Activated CD4-positive, alpha-beta memory T cell treated with anti-CD3 and anti-CD28 coated beads for 36 hours (primary cell): ENCODE measurements at places on chromosomes 1 and 21. TPM values are rescaled to one million over a fixed set of nuclear protein-coding genes. Genes with fewer than 3 reads are reported as not detected.
A peak's percentile ranks its signal among the peaks of the same experiment; 100 is the strongest.

- H3K27ac ChIP-seq = no peak overlapping the region
- peaks cover 5% of the 10 kb centered on the region for H3K36me3 ChIP-seq
- H3K4me1 ChIP-seq = no peaks in the 10 kb centered on the region
- DNase-seq = no peak
Measured at GRCh38 chr1:184990204-184990603, 15.9 kb upstream of the NIBAN1 start.

- no peak for DNase-seq
- no peak overlapping the region for H3K27ac ChIP-seq
- no peaks in the 10 kb centered on the region for H3K36me3 ChIP-seq
- peaks cover 9% of the 10 kb centered on the region for H3K4me1 ChIP-seq
- H3K27me3 ChIP-seq = no peaks in the 10 kb centered on the region
- H3K4me3 ChIP-seq = no peak overlapping the region
Measured at GRCh38 chr1:92445865-92446264, 40.9 kb downstream of the GFI1 start.

GRCh38 chr1:24632832-24633175 lies 10.3 kb upstream of the SRRM1 start:
- DNase-seq = no peak
- H3K4me1 ChIP-seq = peaks cover 2% of the 10 kb centered on the region
- H3K27ac ChIP-seq = no peak overlapping the region
- peaks cover 4% of the 10 kb centered on the region for H3K27me3 ChIP-seq
- no peaks in the 10 kb centered on the region for H3K36me3 ChIP-seq

DNA sequence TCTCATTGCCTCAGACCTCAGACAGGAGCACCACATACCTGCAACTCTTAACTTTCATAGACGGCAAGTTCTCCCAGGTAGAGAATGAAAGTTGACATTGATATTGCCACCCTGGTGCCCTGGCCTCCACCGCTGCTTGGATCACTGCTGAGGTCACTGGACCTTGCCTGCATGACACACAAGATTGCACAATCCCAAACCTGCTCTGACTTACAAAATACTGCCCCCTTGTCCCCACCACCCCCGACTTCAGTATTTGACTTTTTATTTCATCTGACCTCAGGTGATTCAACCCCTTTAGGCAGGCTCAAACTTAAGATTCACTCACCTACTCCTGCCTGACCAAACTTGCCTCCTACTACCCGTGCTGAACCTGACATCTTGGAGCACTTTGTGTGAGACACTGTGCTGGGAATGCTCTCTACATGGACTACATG lies 43.1 kb upstream of the S1PR1 start:
- H3K27ac ChIP-seq = no peak overlapping the region
- no peak overlapping the region for H3K4me3 ChIP-seq
- H3K4me1 ChIP-seq = peaks cover 22% of the 10 kb centered on the region
- no peaks in the 10 kb centered on the region for H3K27me3 ChIP-seq

DNA sequence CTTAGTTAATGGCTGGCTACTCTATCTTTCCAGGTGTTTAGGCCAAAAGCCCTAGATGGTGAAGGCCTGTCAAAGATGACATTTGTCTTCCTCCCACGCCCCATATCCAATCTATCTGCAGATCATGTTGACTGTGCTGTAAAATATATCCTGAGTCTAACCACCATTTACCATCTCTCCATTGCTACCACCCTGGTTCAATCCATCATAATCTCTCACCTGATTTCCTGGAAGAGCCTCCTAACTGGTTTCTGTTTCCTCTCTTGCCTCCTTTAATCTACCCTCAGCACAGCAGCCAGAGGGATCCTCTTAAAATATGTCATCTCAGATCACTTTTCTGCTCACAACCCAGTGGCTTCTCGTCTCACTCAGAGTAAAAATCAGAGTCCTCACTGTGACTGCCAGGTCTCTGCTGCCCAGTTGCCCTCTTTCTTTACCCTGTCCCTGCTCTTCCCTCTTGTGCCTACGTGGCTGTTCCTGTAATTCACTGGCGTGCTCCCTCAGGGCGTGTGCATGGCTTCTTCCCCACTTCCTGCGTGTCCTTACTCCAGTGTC lies 17.8 kb downstream of the TMEM50A start:
- no peak for DNase-seq
- peak overlapping the region; percentile 77 for H3K27ac ChIP-seq
- H3K27me3 ChIP-seq = no peaks in the 10 kb centered on the region

GRCh38 chr1:246954126-246954525 lies 22.4 kb upstream of the AHCTF1 start:
- H3K4me3 ChIP-seq = no peak overlapping the region
- no peaks in the 10 kb centered on the region for H3K36me3 ChIP-seq
- no peaks in the 10 kb centered on the region for H3K4me1 ChIP-seq
- no peaks in the 10 kb centered on the region for H3K27me3 ChIP-seq
- no peak overlapping the region for H3K27ac ChIP-seq

GRCh38 chr1:24822887-24823286 lies 77.6 kb downstream of the CLIC4 start:
- H3K4me3 ChIP-seq = no peak overlapping the region
- no peaks in the 10 kb centered on the region for H3K36me3 ChIP-seq
- peaks cover 6% of the 10 kb centered on the region for H3K27me3 ChIP-seq
- no peak overlapping the region for H3K27ac ChIP-seq

DNA sequence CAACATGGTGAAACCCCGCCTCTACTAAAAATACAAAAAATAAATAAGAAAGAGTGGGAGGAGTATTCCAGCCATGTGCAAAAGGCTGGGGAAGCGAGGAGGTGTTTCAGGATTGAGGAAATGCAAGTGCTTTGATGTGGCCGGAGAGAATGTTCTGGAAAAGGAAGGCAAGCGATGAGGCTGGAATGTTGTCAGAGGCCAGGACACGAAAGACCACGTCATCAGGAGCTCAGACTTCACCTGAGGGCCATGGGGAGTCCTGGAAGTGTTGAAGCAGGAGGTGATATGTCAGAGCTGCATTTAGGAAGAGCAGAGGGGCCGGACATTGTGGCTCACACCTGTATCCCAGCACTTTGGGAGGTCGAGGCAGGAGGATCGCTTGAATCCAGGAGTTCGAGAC lies 10.9 kb upstream of the THEMIS2 start:
- H3K27me3 ChIP-seq = no peaks in the 10 kb centered on the region
- no peak overlapping the region for H3K27ac ChIP-seq
- no peak for DNase-seq
- H3K4me1 ChIP-seq = peaks cover 29% of the 10 kb centered on the region
- H3K4me3 ChIP-seq = no peak overlapping the region

DNA sequence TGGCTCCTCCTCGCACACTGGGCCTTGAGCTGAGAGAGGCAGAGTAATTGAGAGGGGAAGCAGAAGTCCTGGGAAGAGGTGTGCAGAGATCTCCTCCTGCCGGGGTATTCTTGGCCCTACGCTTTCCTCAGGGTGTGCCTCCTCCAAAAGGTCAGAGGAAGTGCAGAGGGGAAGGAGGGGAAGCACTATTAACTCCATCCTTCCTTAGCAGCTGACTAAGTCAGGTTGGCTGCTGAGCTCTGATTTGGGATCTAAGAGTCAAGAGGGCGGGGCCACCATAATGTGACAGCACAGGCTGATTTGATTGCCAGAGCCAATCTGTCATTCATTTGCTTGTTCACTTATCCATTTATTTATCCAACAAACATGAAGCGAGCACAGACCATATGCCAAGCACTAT lies 12.3 kb downstream of the ATP2B4 start:
- peaks cover 6% of the 10 kb centered on the region for H3K36me3 ChIP-seq
- peaks cover 65% of the 10 kb centered on the region for H3K4me1 ChIP-seq
- peak overlapping the region; percentile 9 for H3K27ac ChIP-seq
- no peak overlapping the region for H3K4me3 ChIP-seq
- no peaks in the 10 kb centered on the region for H3K27me3 ChIP-seq
- no peak for DNase-seq

DNA sequence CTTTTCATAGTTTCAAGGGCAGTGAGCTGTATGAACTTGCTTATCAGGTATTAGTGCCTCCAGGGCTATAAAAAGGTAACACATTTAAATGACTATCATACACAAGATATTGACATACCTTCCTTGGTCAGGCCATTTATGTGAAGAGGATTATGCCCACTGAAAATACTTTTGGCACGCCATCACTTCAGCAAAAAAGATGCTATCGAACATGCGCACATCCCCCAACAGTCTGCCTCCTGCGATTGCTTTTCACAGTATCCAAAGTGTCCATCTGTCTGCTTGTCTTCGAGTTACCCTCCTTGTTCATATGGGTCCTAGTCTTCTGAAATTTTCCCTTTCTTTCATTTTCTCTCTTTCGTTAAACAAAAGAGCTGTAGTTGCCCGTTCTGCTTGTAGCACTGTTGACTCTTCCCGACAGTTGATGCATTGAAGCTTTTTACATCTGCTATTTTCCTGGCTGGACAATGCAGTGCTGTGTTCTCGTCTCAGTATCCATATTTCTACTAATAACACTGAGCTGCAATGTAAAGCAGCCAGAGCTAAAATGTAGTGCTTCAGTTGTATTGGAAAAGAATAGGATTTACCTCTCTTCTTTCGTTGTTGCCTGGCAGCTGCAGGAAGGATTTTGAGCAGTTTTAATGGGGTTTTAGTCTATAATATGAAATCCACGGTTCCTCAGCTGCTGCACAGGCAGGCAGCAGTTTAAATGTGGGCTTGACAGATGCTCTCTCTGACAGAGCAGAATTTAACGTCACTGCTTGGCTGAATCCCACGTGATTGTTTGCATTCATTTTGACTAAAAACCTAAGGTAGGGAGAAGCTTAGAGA lies at the start of gene B3GALT2:
Gene B3GALT2, minus strand, starts transcription at position 713 of the 831 bp plus-strand sequence. CDS start 5,051 bp downstream, outside the sequence.
- no peaks in the 10 kb centered on the region for H3K36me3 ChIP-seq
- peaks cover 55% of the 10 kb centered on the region for H3K4me1 ChIP-seq
- peak; percentile 14 for DNase-seq
- peak within 1 kb of the TSS; percentile 69 for H3K4me3 ChIP-seq

DNA sequence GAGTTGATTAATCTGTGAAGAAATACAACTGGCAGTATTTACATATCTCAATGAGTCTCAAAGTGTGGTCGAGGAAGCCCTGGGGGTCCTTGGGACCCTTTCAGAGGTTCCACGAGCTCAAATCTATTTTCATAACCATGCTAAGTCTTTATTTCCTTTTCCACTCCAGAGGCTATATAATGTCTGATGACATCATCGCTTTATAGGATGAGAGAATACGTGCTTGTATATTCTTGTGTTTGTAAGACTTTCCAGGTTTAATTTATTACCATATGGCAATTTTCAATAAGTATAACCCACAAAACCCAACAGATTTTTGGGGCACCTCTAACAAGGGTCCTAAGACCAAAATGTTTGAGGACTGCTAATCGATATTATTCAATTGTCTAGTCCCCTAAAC lies 1.4 kb upstream of the SLC19A2 start:
- H3K4me3 ChIP-seq = peak overlapping the region; percentile 79
- no peak overlapping the region for H3K27ac ChIP-seq
- H3K27me3 ChIP-seq = no peaks in the 10 kb centered on the region
- peaks cover 61% of the 10 kb centered on the region for H3K4me1 ChIP-seq

GRCh38 chr1:197618061-197618460 lies 157.2 kb downstream of the DENND1B start:
- no peak overlapping the region for H3K27ac ChIP-seq
- no peaks in the 10 kb centered on the region for H3K27me3 ChIP-seq
- DNase-seq = no peak
- no peak overlapping the region for H3K4me3 ChIP-seq
- peaks cover 1% of the 10 kb centered on the region for H3K4me1 ChIP-seq

DNA sequence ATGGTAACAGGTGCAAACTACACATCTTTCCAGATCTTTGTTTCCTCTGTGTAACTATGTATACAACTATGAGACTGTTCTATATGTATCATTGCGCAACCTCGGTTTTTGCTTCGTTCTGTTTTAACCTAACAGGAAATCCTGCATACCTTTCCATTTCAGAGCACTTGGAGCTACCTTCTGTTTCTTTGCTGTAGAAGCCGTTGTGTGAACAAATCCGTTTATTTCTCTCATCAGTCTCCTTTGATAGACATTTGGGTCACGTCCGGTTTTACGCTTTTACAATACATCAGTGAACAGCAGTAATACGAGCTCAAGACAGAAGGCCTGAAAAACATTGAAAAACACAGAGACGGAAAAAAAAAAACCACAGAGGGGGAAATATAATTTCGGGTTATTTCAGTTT lies 10.5 kb downstream of the ATP5IF1 start:
- H3K36me3 ChIP-seq = no peaks in the 10 kb centered on the region
- peak; percentile 31 for DNase-seq
- H3K27me3 ChIP-seq = no peaks in the 10 kb centered on the region

DNA sequence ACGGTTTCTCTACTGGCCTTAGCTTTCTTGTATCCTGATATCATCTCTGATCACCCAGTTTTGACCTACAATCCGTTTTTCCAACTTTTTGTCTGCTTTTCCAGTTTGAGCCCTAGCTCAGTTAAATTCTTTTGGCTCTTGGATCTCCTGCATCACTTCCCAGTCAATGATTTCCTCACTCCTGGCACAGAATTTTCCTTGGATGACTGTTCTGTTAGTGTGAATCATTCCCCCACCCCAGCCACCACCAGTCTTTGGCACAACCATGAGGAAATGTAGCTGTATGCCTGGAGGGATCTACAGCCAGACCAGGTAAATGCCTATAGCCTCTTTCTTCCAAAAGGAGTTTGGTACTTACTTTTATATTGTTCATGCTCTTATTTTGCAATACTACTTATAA lies 187.2 kb upstream of the PTGFR start:
- no peak overlapping the region for H3K27ac ChIP-seq
- peaks cover 2% of the 10 kb centered on the region for H3K27me3 ChIP-seq
- H3K4me1 ChIP-seq = no peaks in the 10 kb centered on the region

The LCE2B gene
- not detected for total RNA-seq

The COL16A1 gene
- total RNA-seq = 0.45 TPM

The DIRAS3 gene
- not detected for total RNA-seq

The MSH4 gene
- total RNA-seq = 0.12 TPM

The WNT9A gene
- total RNA-seq = 0.12 TPM

The BRDT gene
- not detected for total RNA-seq

The ZSWIM5 gene
- total RNA-seq = 0.51 TPM
